ENCODE measurements at places on chromosomes 3 and 15.

- DNase-seq, result peak; percentile 60
These were observed 2.1 kb downstream of the ALCAM start for GRCh38 chr3:105368566-105369499.

- no peak for DNase-seq
These were observed 14.7 kb downstream of the VPS39 start for GRCh38 chr15:42193383-42193782.

GRCh38 chr3:133464573-133464972 is 64.7 kb downstream of the BFSP2 start:
- DNase-seq, result peak; percentile 16

- DNase-seq, result no peak
These were observed 313.7 kb downstream of the RYR3 start for GRCh38 chr15:33624439-33624838.

DNA sequence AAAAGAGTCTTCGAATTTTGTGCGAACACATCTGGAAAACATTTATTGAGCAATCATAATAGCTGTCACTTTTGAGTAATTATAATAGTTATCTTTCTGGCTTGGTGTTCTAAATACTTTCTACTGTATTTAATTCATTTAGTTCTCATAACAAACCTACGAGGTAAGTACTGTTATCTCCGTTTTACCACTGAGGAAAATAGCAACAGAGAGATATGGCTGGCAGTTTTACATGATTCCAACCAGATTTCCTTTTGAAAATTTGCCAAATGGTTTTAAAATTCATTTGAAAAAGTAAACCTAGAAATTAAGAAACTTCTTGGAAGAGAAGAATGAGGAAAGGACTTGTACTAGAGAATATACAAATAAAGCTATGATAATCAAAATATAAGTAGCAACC is 37.3 kb upstream of the MGA start:
- DNase-seq, result no peak

GRCh38 chr3:16467393-16467792 is 46.1 kb downstream of the RFTN1 start:
- no peak for DNase-seq

- no peak for DNase-seq
These were observed 68.7 kb downstream of the CGNL1 start for GRCh38 chr15:57444877-57445513.

- no peak for DNase-seq
These were observed 53.2 kb downstream of the CHL1 start for GRCh38 chr3:249587-250262.

DNA sequence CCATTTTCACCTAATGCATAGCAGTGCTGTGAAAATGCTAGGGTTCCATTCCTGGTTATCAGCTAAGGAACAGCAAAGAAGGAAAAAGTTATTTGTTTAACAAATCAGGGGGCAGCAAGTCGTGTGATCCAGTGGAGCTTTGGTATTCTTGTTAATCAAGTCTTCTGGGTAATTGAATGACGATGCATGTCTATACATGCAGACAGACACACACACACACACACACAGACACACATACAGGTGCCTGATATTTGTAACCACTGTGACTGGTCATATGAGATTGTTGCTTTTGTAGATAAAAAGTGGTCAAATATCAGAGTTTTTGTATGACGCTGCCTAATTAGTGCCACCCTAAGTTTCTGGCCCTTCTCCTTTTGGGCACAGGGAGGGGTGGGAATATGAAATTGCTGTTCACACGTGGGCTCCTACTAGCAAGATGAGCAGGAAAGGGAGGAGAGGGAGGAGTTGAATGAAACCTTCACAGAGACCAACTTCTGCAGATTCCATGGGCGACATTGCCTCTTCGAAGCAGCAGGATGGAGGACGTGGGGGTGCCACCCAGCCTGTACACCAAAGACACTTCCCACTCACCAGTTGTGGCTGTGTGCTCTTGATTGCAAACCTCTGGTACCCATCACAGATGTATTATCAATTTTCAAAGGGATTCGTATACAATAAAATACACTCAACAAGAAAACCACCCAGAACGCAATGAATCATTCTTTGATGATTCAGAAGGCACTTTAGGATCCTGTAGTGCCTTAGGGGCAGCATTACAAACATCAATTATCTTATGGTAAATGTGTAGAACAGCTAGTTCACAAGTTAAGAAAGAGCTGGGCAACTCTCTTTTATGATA is 281.9 kb upstream of the ICE2 start:
- DNase-seq, result no peak

DNA sequence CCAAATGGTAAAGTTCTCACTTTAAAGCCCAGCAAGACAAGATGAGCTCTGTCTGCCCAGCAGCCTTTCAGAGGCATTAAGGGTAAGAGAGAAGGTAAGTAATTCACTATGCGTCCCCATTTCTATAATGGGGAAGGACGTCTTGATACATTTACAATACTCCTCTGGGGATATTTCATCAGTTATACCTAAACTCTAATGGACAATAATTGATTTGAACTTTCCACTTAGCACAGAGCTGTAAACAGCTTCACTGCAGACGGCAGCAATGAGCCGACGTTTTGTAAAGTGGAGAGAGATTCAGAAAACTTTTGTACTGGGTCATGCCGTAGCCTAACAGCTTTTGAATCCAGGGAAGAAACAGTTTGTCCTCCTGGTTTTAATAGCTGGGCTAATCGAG is 127.4 kb downstream of the TIGIT start:
- no peak for DNase-seq

GRCh38 chr3:125513490-125514115 is 6.4 kb downstream of the SNX4 start:
- DNase-seq, result no peak

DNA sequence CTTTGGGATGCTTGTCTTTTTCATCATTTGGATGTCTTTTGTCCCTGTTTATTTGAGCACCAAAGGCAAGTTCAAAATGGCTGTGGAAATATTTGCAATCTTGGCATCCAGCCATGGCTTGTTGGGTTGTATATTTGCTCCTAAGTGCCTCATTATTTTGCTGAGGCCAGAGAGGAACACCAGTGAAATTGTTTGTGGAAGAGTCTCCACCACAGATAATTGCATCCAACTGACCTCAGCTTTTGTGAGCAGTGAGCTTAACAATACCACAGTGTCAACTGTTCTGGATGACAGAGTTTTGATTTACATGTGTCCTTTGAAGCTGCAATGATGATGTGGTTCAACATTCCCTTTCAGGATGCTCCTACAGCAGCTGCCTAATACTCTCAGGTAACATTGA is 83.0 kb upstream of the KCNAB1 start:
- no peak for DNase-seq

DNA sequence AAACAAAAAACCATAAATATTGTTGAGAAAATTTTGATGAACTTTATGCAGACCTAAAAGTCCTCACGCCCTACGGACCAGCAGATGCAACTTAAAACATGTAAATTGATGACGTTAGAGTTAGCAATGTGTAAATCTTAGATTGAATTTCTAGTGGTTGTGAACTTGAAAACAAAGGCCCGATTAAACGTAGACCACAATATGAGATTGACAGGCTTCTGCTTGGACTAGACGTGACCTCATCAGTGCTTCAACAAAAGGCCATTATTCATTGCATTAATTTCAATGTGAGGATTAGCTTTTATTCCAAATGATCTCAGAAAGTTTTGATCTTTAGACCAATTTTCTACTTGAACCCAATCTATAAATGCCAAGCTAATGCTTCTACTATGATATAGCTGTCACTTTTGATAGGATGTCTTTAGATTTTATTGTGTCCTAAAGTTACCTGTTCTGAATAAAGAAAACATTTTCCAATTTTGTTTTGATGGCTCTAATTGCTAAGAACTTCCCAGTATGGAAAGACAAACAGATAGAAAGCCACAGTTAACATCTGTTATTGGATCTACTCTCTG is 55.4 kb upstream of the SPPL2A start:
- no peak for DNase-seq

DNA sequence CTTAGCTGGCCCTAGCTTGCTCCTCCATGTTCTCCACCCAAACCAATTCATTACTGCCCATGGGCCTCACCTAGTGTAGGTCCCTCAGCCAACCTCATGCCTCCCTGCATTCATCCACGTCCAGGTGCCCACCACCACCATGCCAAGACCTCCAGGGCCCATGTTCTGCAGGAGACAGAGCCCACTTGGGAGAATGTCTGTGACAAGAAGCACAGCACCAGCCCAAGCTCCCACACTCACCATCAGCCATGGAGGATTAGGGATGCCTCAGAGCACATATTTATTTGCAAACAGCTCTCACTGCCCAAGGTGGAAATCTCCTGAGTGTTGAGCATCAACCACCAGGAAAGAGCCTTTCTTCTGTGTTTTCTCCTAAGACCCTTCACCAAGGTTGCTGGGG is 43.4 kb upstream of the ACAN start:
- no peak for DNase-seq

DNA sequence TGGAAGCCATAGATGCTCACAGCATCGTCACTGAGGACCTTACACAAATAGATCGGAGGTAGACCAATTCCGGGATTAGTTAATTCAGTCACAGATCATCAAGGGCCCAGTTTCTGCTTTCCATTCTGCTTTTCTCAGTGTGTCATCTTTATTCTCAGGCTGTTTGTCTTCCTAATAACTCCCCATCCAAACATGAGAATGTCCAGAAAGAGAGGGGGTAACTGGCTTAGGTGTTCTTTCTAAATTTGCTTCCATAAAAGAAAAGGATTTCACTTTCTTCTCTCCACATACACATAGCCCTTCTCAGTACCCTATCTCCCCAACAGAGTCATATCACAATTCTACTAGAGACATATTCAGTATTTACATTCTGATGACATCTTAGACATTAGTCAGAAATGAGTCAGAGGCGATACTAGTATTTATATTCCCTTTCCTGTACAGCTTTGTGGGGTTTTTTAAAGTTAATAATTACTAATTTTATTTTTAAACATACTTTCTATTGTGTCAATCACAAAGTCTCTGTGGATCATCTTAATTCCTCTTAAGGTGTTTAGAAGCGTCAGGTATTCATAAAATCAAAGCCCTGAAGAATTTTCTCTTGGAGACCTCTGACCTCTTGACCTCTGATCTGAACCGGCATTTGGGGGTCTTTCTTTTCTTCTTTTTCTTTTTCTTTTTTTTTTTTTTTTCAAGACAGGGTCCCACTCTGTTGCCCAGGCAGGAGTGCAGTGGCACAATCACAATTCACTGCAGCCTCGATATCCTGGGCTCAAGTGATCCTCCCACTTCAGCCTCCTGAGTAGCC is 24.3 kb upstream of the IL12A start:
- no peak for DNase-seq

GRCh38 chr3:9339761-9340471 is 22.9 kb upstream of the THUMPD3 start:
- DNase-seq, result no peak

DNA sequence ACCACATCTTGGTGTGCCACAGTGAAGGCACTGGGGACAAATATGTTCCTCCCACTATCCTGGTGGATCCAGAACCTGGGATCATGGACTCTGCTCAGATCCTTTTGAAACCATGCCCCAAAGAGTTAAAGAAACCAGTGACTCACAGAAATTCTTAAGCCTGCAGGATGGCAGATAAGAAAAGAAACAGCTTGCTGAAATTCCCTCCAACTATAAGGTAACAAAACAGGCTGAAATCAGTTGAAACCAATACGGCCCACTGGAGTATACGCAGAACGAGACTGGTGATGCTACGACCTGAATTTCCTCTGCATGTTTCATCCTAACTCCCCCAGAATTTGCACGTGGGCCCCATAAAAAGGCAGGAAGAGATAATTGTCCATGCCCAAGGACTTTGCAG is 209.6 kb downstream of the TJP1 start:
- DNase-seq, result no peak

GRCh38 chr3:41987627-41988026 is 25.7 kb upstream of the ULK4 start:
- DNase-seq, result peak; percentile 71

DNA sequence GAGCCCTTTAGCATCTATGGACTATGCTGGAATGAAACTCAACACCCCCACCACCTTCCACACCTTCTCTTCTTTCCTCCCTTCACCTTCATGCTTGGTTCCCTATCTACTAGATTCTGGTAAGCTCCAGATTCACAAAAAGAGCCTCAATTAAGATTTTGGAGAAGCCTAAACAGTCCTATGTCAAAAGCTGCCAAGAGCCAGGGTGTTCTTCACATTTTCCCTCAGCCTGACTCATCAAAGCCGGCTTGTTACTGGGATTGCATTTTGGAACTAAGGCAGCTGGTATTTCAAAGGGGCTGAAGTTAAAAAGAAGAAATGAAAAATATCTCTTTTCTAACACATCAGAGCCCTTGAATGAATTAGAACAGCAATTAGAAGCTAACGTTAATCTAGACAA is 247.7 kb downstream of the MYRIP start:
- DNase-seq, result no peak

DNA sequence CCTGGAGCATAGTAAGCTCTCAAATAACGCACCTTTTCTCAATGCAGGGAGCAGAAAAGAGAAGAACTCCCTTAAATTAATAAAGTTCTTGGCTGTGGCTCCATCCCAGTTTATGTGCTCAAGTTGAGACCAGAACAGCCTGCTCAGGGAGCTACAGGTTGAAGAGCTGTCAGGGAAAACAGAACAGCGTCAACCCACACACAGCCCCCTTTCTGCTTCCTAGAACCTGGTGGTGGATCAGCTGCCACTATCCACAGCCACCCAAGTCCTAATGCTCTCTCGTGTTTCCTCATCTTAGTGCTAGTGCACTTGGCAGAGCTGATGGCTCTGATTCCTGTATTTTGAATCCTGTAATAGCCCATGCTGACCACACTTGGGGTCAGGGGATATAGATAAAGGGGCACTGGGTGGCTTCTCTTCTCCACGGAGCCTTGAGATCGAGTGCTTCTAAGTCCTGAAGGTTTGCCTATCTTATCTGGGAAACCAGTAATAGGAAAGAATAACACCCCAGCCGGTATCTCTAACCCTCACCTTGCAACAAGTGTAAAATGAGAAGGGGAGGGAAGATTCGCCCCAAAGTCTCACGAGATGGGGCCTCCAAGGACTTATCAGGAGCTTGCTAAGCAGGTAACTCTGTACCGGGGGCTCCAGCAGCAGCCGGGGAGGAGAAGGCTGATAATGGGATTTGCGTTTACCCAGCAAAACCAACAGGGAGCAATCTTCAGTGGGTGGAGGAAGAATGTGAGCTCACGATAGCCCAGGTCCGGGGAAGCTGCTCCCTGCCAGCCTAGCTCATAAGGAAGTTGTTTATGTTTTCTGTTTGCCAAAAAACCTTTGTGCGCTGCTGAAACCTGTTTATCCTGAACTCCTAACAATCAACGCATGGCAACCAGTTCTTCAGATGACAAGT is 136.2 kb upstream of the ICE2 start:
- DNase-seq, result no peak

GRCh38 chr3:151203051-151203420 is at the start of gene GPR171:
GPR171 (minus strand) TSS chr3:151203216; CDS start chr3:151199386, 3,830 bp downstream.
- no peak for DNase-seq

GRCh38 chr15:98883478-98883877 is 124.1 kb downstream of the PGPEP1L start:
- no peak for DNase-seq

DNA sequence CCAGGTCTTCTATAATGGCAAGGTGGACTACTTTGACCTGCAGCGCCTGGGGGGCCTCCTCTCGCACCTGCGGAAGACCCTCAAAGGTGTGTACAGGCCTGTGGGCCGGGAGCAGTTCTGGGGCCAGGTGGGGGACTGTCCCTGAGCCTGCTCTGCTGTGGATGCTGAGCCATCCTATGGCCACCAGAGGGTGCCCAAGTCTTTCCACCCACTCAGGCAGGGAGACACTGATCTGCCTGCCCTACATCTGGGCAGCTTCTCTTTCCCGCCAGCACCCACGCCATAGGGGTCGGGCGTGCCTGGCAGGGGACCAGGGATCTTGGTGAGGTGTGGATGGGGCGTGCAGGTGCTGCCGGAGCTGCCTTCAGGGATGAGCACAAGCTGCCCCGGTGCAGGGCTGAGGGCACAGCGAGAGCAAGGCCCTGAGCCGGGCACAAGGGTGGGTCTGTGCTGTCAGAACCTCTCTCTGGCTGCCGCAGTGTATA is 14.1 kb downstream of the RNF123 start:
- DNase-seq, result peak; percentile 76
